ENCODE measurements at places on chromosomes 3 and 15. TPM values are rescaled to one million over a fixed set of nuclear protein-coding genes. Genes with fewer than 3 reads are reported as not detected.

Gene PDCD10
- total RNA-seq: 56.0 TPM

Gene LCMT2
- 6.3 TPM for total RNA-seq

Gene HHATL
- not detected for total RNA-seq

Gene CX3CR1
- total RNA-seq: not detected

Gene FANCD2OS
- not detected for total RNA-seq

Gene MUC13
- total RNA-seq: 8.3 TPM

Gene LYZL4
- total RNA-seq: not detected

Gene CERS3
- total RNA-seq: not detected

Gene EXD1
- total RNA-seq: not detected

Gene SPINK8
- total RNA-seq: not detected
